Activated CD4-positive, alpha-beta memory T cell treated with anti-CD3 and anti-CD28 coated beads for 36 hours (primary cell): ENCODE measurements at places on chromosomes 3 and 15. TPM values are rescaled to one million over a fixed set of nuclear protein-coding genes. Genes with fewer than 3 reads are reported as not detected.

Gene TMC3
- not detected for total RNA-seq

- no peak for DNase-seq
These were observed 304.9 kb upstream of the ADAMTS9 start for GRCh38 chr3:64992530-64993285.

GRCh38 chr15:72740219-72740618, 43.3 kb downstream of the ADPGK start:
- DNase-seq, result no peak

Gene INKA1
- 1.0 TPM for total RNA-seq

Gene MYO5A
- total RNA-seq, result 32.4 TPM

DNA sequence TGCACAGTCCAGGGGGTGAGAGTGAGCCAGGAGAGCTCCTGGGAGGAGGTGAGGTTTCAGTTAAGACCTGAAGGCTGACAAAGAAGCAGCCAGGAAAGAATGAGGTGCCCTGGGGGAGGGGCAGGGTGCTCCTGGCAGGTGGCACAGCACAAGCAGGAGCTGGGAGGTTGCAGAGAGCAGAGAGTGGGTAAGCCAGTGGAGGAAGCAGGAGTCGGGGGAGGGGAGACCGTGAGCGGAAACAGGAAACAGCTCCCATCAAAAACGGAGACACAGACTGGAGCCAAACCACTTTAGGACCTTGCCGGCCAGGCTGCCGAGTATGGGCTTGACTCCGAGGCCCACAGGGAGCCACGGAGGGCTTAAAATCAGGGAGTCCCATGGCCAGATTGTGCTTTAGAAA, 12.1 kb upstream of the FBLN2 start:
- DNase-seq, result no peak

Gene WNT5A
- not detected for total RNA-seq

GRCh38 chr3:15703346-15703745, 94.4 kb downstream of the ANKRD28 start:
- no peak for DNase-seq

Gene H1-8
- not detected for total RNA-seq

- DNase-seq, result no peak
These were observed 1.7 kb upstream of the RBP2 start for GRCh38 chr3:139477710-139478640.

- DNase-seq, result no peak
These were observed 10.1 kb upstream of the P2RY12 start for GRCh38 chr3:151394611-151395010.

Gene CPNE9
- total RNA-seq, result not detected

DNA sequence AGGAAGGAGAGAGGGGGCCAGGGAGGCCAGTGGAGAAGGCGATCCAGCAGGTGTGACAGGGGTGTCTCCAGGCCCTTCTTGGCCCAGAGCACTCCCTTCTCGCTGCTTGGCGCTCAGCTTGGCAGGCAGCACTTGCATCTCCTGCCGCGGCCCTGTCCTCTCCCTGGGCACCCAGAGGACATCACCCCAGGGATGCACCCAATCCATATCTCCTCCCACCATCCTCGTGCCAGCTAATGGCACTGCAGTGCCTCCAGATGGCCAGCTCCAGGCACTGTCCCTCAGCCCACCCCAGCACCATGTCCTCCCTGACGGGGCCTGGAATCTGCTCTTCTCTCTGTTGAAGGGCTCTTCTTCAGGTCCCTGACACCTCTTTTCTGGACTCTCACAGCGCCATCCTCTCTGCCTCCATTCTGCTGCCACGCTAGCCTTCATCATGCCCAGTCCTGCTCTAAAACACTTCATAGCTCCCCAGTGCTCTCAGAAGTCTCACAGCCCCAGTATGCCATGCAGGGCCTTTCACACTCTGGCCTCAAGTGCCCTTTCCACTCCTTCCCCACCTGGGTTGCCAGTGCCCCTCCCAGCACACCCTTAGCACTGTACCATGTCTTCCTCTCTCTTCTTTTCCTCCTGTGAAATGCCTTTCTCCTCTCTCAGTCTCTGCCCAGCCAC, 106.8 kb upstream of the SLC6A11 start:
- no peak for DNase-seq

Gene CKMT1B
- total RNA-seq, result not detected

DNA sequence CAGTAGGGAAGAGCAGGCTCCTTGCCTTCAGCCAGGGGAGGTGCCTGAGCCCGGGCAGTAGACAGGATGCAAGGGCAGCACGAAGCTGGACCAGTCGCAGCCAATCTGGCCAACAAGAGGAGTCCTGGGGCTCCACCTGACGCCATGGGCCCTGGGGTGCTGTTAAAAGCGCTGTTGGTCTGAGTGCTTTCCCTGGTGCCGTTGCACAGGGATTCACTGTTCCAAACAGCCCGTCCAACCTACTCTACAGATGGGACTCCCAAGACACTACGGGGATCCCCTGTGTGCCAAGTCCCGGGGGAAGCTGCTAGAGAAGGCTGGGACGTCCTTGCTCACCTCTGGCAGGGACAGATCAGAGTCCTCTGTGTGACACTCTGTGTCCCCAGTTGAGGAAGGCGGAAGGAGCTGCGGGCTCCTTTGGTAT, 632 bp downstream of the CTSH start:
- DNase-seq, result peak; percentile 29

GRCh38 chr3:45929042-45929679, 14.1 kb upstream of the CXCR6 start:
- DNase-seq, result peak; percentile 76

GRCh38 chr3:64798316-64798715, 110.5 kb upstream of the ADAMTS9 start:
- DNase-seq, result no peak

Gene C2CD4A
- 2.3 TPM for total RNA-seq

Gene TMEM158
- total RNA-seq, result not detected

DNA sequence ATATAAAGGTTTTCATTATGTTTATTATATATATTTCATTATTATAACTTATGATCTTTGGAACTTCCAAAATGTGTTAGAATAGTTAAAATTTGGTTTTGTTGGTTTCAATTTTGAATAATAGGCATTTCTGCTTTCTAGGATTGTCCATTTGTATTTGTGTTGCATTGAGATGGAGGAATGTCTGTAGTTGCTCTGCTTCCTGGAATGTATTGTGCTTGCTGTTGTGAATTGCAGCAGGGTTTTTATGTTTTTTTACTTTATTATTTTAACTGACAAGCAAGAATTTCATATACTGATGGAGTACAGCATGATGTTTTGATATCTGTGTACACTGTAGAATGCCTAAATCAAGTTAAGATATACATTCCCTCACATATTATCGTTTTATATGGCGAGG, 247.4 kb downstream of the XXYLT1 start:
- no peak for DNase-seq

DNA sequence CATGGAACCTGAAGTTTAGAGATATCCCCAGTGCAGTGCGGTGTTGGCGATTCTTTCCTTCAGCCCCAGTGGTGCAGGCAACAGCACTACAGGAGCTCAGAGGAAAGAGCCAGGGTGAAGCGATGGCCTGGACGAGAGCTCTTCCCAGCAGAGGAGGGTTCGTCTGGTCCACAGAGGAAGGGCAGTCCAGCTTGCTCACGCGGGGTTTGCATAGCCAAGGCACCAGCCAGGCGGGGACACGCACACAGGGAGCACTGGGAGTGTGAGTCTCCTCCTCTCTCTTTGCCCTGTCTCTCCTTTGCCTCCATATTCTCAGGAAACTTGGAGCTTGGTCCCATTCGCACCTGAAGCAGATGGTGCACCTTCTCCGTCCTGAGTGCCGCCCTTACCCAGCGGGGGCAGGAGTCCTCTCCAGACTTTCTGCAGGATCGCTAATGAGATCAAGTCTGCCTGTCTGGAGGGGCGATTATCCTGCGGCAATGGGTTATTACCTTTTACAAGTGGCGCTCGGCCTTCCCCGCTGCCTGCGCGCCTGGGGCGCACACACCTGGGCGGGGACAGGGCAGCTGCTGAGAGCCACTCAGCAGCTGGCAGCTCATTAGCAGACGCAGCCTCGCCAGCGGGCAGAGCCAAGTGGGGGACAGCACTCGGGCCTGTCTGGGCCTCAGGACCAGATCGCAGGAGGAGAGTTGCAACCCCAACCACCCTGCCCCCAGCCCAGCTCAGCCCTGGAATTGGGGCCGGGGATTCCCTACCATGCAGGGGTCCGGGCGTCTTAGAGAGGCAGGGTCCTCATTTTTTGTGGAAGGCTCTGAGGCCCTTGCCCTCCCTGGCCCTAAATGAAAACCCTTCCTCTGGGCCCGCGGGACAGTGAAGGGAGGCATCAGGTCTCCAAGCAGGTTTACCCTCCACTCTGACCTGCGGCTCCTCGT, 119.0 kb upstream of the MEF2A start:
- DNase-seq, result no peak

- no peak for DNase-seq
These were observed 250.1 kb upstream of the LYSMD4 start for GRCh38 chr15:99983171-99983885.

GRCh38 chr3:143252931-143253330, 133.4 kb downstream of the CHST2 start:
- DNase-seq, result no peak

GRCh38 chr15:51181905-51182304, 87.2 kb upstream of the TNFAIP8L3 start:
- DNase-seq, result no peak

DNA sequence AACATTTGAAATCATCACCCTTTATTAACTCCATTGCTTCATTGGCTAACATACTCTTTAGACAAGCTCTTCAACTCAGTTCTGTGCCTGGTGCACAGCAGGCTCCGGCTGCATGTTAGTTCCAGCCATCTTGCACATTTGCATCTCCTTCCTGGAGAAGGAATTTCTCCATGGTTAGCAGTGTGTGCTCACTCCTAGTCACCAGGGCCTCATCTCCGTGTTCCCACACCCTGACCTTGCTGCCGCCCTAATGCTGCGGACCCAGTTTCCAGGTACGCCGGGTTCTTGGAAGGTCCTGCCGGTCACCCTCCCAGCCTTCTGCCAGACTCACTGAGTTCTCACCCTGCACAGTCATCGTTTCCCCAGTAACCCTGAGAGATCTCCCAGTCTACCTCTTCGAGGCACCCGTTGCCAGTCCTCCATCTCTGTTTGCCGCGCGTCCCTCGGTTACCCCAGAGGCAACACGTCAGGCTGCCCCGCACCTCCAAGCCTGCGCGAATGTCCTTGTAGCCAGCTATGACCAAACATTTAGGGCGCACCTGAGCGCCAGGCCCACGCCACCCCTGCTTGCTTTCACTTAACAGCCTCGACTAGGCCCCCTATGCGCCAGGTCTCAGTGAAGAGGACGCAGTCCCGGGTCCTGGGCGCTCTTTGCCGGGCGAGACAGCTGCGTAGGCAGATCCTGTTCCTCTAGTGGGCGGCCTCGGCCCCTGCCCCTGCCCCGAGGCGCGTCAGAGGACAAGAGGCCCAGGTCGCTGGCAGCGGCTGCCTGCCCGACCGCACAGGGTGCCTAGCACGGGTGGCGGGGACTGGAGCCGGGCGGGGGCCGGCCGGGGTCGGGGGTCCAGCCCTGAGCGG, 747 bp upstream of the ZNF592 start:
- peak; percentile 83 for DNase-seq

- no peak for DNase-seq
These were observed 30.9 kb upstream of the C15orf39 start for GRCh38 chr15:75170711-75171341.

Gene RBM6
- total RNA-seq, result 83.7 TPM

DNA sequence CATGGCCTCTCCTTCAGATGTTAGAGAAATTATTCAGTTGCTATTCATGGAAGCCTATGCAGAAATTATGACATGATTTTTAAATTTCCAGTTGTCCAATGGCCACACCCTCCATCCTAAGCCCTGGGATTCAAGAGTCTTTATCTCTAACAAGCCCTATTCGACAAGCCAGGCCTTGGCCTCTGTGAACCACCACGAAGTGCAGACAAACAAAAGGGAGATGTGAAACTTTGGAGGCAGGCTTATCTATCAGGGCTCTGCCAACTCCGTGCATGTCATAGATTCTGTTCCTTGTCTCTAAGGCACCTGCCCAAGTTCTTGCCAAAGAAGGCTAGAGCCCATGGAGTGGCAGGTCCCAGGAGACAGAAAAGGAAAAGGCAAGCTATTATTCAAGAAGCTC, 212.4 kb upstream of the ADAMTS9 start:
- no peak for DNase-seq

DNA sequence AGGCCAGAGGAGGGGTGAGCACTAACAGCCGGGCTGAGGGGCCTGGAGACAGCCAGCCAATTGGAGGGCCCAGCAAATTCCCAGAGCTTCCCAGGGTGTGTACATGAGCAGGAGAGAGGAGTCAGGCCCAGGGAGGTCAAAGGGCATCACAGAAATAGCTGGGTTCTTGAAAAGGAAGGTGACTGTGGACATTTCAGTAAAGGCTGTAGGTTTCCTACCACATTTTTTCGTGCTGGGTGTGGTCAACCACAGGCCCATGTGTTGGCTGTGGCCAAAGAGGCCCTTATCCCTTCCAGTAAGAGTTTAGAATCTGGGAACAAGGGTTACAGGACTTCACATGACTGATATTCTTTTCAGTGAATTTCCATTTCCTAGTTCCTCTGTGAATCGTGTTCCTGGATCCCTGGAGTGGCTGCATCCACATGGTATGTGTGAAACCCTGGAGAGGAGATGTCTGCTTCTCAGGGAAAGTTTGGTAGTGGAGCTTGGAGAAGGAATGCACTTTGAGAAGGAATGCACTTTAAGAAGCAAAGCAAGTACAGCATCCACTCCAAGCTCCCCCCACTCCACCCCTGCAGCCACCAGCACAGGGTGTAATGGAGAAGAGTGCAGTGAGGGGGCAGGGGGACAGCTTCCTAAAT, 73.2 kb upstream of the HEG1 start:
- DNase-seq, result no peak

Gene FEZF2
- total RNA-seq, result not detected

Gene GOLGA8H
- total RNA-seq, result not detected

DNA sequence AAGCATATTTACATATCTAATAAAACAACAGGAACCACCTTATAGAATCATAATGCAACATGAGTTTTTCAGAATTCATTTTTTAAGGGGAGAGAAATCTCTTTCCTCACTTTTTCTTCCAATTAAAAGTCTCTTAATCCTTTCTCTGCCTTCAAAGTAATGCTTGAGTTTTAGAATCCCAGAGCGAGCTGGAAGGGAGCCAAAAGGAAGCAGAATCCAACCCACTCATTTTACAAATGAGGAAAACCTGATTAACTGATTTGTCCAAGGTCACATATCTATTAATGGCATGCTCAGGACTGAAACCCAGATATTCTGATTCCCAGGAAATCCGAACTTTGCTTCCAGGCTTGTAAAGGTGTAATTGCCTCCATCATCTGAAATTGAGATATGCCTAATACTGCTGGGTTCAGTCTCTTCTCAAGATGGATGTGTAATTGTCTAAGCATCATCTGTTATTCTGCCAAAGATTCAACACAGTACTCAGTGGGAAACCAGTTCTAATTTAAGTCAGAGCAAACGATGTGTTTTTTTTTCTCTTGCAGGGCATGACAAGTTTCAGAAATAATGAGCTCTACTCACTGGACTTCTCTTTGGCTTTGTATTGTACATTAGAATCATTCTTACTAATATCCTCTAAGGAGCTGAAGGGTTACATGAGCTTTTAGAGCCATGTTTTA, 481.4 kb upstream of the CFAP20DC start:
- DNase-seq, result no peak
